Left renal pelvis (tissue), 4 donors: ENCODE measurements at places on chromosomes 3 and 15. TPM values are rescaled to one million over a fixed set of nuclear protein-coding genes. Genes with fewer than 3 reads are reported as not detected.

ERICH6 gene
- polyA plus RNA-seq: 0.37 TPM

PPM1L gene
- 8.9 TPM for polyA plus RNA-seq

GRCh38 chr15:60316961-60317360 is 80.8 kb downstream of the ANXA2 start:
- DNase-seq: no peak

DNA sequence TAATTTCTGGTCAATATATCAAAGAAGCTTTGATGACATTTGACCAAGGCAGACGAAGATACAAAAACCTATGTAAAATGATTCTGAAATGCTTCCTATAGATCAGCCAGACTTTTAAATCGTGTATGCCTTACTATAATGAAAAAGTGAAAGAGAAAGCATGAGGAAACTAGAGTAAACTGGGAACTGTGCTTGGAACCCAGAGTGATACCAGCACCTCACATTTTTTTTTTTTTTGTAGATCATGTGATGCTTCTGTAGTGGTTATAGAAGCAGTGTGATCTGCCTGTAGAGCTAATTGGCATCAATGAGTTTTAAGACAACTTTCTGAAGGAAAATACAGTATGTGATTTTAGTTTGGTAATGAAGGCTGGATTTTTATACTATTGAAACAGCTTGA is 150.7 kb downstream of the NLGN1 start:
- no peak for DNase-seq

DNA sequence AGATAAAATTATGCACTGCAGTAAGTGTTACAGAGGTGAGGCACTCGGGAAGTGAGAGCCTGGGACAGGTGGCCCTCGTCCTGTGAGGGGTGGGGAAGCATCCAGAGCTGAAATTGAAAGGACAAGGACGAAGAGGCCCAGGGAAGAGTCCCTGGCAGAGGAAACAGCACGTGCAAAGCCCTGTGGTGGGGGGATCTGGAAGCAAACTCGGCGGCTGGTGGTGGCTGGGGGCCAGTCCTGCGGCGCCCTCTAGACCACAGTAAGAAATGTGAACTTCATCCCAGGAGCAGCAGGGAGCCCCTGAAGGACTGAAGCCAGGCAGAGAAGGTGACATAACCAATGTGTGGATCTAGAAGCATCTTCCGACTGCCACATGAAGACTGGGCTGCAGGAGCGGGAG is 42.8 kb downstream of the GRIP2 start:
- DNase-seq: no peak

GRCh38 chr3:116837483-116837882 is 127.9 kb downstream of the TUSC7 start:
- no peak for DNase-seq

GRCh38 chr3:48926425-48927392 is 8.1 kb downstream of the ARIH2 start:
- no peak for DNase-seq

DNA sequence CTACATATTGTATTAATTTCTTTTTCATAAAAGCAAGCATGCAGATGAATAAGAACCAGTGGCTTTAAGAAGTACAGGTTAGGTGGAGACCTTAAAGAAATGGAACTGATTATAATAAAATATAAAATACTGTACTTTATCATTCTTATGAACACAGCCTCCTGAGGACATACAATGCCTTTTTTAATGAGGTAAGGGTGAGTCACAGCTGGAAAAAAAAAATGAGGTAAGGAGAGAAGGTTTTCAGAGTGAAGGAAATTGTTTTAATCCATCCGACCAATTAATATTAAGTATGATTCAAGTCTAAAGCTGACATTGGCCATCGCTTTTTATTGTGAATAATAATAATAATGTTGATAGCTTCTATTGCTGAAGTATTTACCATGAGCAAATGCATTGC is 170.3 kb upstream of the SOX2 start:
- no peak for DNase-seq
